WTC11 (cell line): ENCODE measurements at places on chromosomes 7 and 10. TPM values are rescaled to one million over a fixed set of nuclear protein-coding genes. Genes with fewer than 3 reads are reported as not detected.

The RAPGEF5 gene
- 9.9 to 12.3 TPM (median 10.3 TPM) in 3 replicates for total RNA-seq

The DYDC2 gene
- total RNA-seq = 1.9 to 3.3 TPM (median 2.4 TPM) in 3 replicates

DNA sequence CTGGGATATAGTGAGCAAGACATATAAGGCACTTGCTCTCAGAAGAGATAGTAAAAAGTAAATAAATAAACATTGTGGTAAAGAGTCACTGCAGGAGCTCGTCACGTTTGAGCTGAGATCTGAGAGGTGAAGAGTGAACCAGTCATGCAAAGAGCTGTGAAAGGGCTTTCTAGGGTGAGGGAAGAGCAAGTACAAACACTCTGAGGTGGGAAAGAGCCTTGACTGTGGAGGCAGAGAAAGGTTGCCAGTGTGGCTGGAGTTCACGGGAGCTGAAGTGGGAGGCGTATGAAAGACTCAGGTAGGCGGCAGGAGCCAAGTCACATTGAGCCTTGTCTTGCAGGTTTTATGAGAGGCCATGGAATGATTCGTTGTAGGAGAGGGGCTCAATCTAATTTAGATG lies 141.0 kb downstream of the C1GALT1 start:
- H3K4me1 ChIP-seq = peaks cover 10% of the 10 kb centered on the region
- H3K36me3 ChIP-seq = no peaks in the 10 kb centered on the region
- H3K4me3 ChIP-seq = no peak overlapping the region
- no peak for DNase-seq
- no peaks in the 10 kb centered on the region; the same call in 1 of the 2 replicates for H3K27me3 ChIP-seq
- H3K27ac ChIP-seq = 0 out of 2 replicates have a peak overlapping the region, but pooled peaks have one; percentile 8

- DNase-seq = no peak
- H3K4me1 ChIP-seq = no peaks in the 10 kb centered on the region
Observed at GRCh38 chr10:24841530-24841929, 110.9 kb downstream of the PRTFDC1 start.

DNA sequence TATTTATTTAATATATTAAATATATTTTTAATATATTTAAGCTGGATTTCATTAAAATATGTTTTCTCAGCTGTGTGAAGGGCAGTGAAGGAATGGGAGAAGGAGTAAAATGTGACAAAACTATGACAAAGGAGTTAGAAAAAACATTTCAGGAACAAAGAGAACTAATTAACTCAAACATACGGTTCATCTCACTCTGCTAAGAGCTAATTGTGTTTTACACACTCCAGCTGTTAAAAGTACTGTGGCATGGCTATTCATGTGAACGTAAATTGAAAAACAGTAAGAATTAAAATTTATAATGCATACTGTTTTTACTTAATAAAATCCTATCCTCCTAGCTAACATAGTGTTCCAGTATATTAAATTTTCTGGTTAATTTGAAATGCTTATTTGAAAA lies 262.5 kb upstream of the GNAI1 start:
- no peak for DNase-seq
- H3K27me3 ChIP-seq = no peaks in the 10 kb centered on the region
- no peak overlapping the region for H3K27ac ChIP-seq
- no peaks in the 10 kb centered on the region for H3K36me3 ChIP-seq

DNA sequence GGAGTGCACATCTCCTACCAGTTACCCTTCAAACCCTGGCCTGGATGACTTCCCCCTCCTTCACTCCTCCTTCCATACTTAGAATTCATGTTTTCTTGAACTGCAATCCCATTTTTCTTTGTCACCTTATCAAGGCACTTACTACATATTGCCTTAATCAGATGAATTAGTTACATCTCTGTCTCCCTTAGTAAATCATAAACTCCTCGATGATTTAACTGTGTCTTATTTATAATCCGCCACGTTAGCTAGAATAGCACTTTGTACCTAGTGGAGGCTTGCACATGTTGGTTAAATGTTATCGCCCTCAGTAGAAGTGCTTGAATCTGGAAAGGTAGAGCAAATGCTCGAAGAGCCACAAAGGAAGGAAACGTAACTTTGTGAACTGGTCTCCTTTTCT lies 94.7 kb upstream of the RAB11FIP2 start:
- H3K27ac ChIP-seq = no peak overlapping the region
- H3K4me1 ChIP-seq = no peaks in the 10 kb centered on the region
- no peak overlapping the region for H3K4me3 ChIP-seq
- no peak for DNase-seq
- H3K27me3 ChIP-seq = no peaks in the 10 kb centered on the region
